ENCODE measurements at places on chromosomes 2 and 18.

GRCh38 chr2:37356299-37356698 is 11.9 kb downstream of the QPCT start:
- DNase-seq = no peak

GRCh38 chr2:112004253-112004645 is 50.8 kb upstream of the TMEM87B start:
- no peak for DNase-seq

- no peak for DNase-seq
These were observed 19.0 kb downstream of the CRACDL start for GRCh38 chr2:98917031-98917471.

GRCh38 chr2:103172821-103173220 is 411.0 kb downstream of the TMEM182 start:
- no peak for DNase-seq

GRCh38 chr2:231612109-231612455 is 19.4 kb downstream of the TEX44 start:
- peak; percentile 32 for DNase-seq

GRCh38 chr2:191719261-191719660 is 41.3 kb downstream of the NABP1 start:
- DNase-seq = no peak

DNA sequence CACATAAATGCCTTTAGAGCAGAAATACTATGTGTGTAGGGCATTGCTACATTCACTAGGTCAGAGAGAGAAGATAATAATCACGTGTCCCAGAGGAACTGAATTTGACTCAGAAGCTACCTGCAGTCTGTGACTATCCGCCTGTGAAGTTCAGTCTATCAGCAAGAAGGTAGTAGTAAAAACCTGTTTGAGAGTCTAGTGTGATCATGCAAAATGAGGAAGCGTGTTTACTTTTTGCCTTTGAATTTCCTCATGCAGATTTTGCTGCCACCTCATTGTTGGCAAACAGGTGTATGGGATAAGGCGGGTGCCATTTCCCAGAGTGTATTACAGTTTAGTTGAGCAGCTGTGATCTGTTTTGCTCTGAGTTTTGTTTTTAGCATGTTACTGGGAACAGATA is 403.9 kb upstream of the FANCL start:
- no peak for DNase-seq

Data from activated CD8-positive, alpha-beta memory T cell treated with anti-CD3 and anti-CD28 coated beads for 48 hours (primary cell).